Tibial nerve (tissue), 4 donors: ENCODE measurements at places on chromosomes 1 and 21.

GRCh38 chr1:2472109-2472508, 4.0 kb upstream of the PLCH2 start:
- H3K36me3 ChIP-seq: no peaks in the 10 kb centered on the region
- no peak overlapping the region for H3K4me3 ChIP-seq
- no peak overlapping the region for H3K27ac ChIP-seq
- H3K27me3 ChIP-seq: no peaks in the 10 kb centered on the region

- H3K27ac ChIP-seq: no peak overlapping the region
- H3K4me1 ChIP-seq: peaks cover 5% of the 10 kb centered on the region
- no peak for DNase-seq
These were observed 1.4 kb downstream of the HLCS start for GRCh38 chr21:36964827-36965719.

GRCh38 chr1:32345289-32345827, 9.3 kb upstream of the MARCKSL1 start:
- H3K4me3 ChIP-seq: no peak overlapping the region
- peaks cover 10% of the 10 kb centered on the region for H3K4me1 ChIP-seq
- DNase-seq: no peak
- H3K27ac ChIP-seq: no peak overlapping the region

- H3K36me3 ChIP-seq: peaks cover 4% of the 10 kb centered on the region
- no peak overlapping the region for H3K27ac ChIP-seq
- no peak for DNase-seq
- H3K27me3 ChIP-seq: no peaks in the 10 kb centered on the region
- no peaks in the 10 kb centered on the region for H3K4me1 ChIP-seq
- no peak overlapping the region for H3K4me3 ChIP-seq
These were observed 8.4 kb downstream of the SMIM1 start for GRCh38 chr1:3780901-3781300.

DNA sequence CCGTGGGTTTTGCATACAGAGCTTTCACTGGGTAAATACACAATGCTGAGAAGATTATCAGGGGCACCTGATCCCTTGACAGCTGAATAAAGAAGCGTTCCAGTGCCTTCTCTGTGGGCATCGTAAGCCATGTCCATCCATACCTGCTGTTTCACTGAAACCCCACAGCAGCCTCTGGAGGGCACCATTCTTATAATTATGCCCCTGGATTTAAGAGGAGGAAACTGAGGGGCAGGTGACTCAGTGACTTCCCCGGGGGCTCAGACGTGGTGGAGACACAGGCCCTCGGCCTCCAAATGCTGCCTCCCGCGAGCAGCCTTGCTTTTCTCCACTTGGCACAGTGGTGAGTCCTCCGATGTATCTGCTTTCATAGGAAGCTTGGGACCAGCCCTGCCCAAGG, 56.7 kb downstream of the B3GALT5 start:
- H3K4me3 ChIP-seq: no peak overlapping the region
- no peak for DNase-seq
- H3K36me3 ChIP-seq: no peaks in the 10 kb centered on the region
- H3K27ac ChIP-seq: no peak overlapping the region
- no peaks in the 10 kb centered on the region for H3K4me1 ChIP-seq
- H3K27me3 ChIP-seq: no peaks in the 10 kb centered on the region
